Right ventricle myocardium inferior (tissue), 1 donor: ENCODE measurements at places on chromosomes 6 and 20. TPM values are rescaled to one million over a fixed set of nuclear protein-coding genes. Genes with fewer than 3 reads are reported as not detected.

GABRR2 gene
- 0.35 TPM for total RNA-seq

DNA sequence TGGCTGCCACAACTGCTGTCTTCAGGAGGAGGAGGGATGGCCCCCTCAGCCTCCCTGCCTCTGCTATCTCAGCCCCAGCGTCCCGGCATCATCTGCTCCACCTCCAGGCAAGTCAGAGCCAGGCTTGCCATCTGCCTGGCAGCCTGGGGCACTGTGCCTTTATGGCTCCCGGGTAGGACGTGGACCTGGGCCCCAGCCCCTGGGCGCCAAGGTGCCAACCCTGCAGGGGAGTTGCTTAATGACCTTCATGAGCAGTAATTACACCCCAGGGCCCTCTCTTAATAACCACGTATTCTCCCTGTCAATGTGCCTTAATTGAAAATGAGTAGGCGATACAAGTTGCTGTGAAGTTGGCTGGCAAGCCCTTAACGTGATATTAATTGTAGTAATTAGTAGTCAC lies 122.1 kb upstream of the MLN start:
- DNase-seq: no peak

GRCh38 chr6:125507987-125508655 lies 206.4 kb upstream of the HDDC2 start:
- no peak for DNase-seq

YIPF3 gene
- 72.2 TPM for total RNA-seq

PTK6 gene
- total RNA-seq: 0.11 TPM

NEDD9 gene
- total RNA-seq: 29.3 TPM

DNA sequence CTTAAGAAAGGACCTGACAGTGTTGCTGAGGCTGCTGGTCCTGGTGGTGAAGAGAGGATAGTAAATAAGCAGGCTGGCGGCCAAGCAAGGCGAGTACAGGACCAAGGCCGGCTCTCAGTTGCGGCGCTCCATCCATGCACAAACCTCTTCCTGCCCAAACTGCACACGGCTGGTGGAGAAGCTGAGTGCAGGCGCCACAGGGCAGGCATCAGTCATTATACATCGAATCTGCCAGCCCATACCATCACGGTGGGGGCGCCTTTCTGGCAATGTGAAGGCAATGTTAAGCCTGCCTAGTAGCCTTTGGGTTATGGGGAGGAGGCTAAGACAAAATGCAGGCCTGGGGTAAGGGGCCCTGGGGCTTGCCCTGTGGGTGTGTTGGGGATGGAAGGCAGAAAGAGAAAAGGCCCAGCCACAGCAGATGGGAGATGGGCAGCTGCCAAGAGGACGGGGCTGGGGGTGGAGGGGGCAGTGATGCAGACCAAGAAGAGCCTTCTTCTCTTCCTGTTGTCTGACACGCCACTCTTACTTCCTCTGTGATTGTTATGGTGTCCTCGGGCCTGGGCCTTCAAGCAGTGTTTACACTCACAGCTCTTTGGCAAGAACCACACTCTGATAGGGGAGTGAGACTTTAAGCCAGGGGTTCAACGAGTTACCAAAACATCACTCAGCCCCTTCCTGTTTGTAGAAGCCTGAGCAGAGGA lies 20.3 kb upstream of the KCNK16 start:
- DNase-seq: no peak

DNA sequence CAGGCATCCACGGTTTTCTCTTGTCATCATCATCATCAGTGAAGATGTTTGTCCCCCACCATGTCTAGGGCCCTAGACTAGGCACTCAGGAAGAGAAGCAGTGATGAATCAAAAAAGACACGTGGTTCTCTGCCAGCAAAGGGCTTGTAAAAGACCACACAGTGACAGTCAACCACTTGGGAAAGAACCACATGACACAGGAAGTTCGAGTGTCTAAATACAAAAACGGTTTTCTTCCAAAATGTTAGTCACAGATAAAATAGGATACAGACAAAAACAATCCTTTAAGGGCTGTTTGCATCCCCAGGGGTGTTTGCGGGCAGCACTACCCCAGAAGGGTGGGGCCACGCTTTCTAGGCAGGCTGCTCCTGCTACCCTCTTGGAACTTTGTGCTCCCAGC lies 356.8 kb upstream of the AGPAT4 start:
- DNase-seq: no peak
